Skeletal muscle cell (primary cell): ENCODE measurements at places on chromosomes 2 and 18.

- no peak for DNase-seq
Observed at GRCh38 chr2:129178356-129178755, 801.1 kb upstream of the RAB6C start.

DNA sequence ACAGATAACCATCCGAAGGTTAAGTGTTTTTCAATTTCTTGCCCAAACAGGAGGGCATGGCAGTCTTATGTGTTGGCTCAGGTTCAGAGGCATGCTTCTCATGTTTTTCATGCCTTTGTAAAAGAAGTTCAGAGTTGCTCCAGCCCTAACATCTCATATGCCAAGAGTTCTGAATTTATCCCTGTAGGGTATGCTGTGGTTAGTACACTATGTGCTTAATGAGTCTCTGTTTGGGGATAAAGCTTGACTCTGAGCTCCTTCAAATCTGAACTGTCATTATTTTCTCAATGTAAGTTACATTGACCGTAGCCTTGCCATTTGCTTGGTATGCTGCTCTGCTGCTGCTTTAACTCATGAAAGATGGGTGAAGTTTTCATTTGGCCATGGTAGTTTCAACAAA lies 67.9 kb upstream of the PNPT1 start:
- DNase-seq = peak; percentile 69

- no peak for DNase-seq
Observed at GRCh38 chr2:233173115-233173514, 78.4 kb upstream of the ATG16L1 start.

GRCh38 chr2:35410431-35411061 lies 945.0 kb upstream of the CRIM1 start:
- DNase-seq = no peak

- no peak for DNase-seq
Observed at GRCh38 chr2:43184339-43184895, 42.0 kb downstream of the ZFP36L2 start.

DNA sequence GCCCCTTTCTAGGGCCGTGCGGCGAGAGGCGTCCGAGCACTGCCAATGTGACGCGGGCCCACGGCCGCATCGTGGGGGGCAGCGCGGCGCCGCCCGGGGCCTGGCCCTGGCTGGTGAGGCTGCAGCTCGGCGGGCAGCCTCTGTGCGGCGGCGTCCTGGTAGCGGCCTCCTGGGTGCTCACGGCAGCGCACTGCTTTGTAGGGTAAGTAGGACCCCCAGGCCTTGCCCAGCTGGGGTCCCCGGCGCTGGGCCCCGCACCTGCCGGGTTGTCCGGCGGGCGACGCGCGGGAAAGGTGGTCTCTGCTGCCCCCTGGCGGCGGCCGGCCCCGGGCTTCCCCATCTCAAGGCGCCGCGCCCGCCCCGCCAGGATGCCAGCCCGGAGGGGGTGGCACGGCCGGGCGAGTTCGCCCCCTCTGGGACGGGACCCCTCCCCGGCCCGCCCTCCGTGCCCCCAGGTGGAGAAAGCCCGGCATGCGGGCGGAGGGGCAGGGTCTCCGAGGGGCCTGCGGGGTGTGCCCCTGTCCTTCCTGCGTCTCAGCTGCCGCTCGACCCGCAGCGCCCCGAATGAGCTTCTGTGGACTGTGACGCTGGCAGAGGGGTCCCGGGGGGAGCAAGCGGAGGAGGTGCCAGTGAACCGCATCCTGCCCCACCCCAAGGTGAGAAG lies 1.9 kb downstream of the PRSS56 start:
- no peak for DNase-seq

- no peak for DNase-seq
Observed at GRCh38 chr2:51084750-51085149, 52.8 kb upstream of the NRXN1 start.

DNA sequence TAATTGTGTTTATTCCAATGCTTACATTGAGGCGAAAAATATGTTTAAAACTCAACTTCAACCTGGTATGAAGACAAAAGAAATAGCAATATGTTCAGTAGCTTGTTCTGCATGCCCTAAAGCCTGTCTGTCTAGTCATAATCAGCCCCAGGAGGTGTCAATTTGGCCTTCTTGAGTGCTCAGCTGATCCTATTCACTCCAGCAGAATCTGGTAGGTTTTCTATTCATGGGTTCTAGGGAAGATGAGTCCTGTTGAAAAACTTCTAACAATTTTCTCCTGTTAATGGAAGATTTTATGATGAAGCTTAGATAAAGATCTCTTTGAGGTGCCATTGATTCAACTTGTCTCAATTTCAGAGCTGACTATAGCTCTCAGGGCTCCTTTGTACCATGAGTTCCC lies 402.0 kb upstream of the UBE2E3 start:
- DNase-seq = no peak

DNA sequence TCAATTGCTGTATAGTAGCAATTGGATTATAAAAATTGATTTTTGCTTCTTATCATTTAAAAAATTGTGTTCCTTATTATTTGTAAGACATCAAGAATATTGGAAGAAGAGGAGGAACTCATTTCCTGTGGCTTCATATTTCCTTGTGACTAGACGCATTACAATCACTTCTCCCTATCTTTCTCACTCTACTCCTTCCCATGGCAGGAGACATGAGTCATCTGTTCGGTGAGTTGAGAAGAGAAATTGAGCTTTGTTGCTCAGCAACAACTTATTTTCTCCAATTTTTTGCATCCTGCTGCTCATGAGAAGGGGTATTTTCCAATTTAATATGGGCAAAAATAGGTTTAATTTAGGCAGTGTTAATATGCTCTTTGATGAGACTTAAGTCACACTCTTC lies 1783.9 kb downstream of the SUCLG1 start:
- DNase-seq = no peak
